Smooth muscle cell of bladder (primary cell): ENCODE measurements at places on chromosomes 5 and 9. TPM values are rescaled to one million over a fixed set of nuclear protein-coding genes. Genes with fewer than 3 reads are reported as not detected.

The ZNF300 gene
- 4.6 and 5.5 TPM in 2 replicates for total RNA-seq

The TNPO1 gene
- total RNA-seq = 407 and 545 TPM in 2 replicates

The IER5L gene
- 38.0 and 70.7 TPM in 2 replicates for total RNA-seq

The LVRN gene
- total RNA-seq = 0.18 and 0.28 TPM in 2 replicates

The RASGRF2 gene
- 7.2 and 8.0 TPM in 2 replicates for total RNA-seq

The TMEM232 gene
- total RNA-seq = 2.8 and 3.4 TPM in 2 replicates

The CNTFR gene
- total RNA-seq = under 0.01 TPM in 1 of 2 replicates, not detected in the other

The SAXO1 gene
- total RNA-seq = under 0.01 and 0.09 TPM in 2 replicates

The TAF11L10 gene
- not detected in 2 replicates for total RNA-seq

The FOXD4L3 gene
- total RNA-seq = not detected in 2 replicates

The P4HA2 gene
- total RNA-seq = 243 and 574 TPM in 2 replicates

The CCL28 gene
- total RNA-seq = 0.43 and 1.5 TPM in 2 replicates

The SPOCK1 gene
- 302 and 700 TPM in 2 replicates for total RNA-seq

The SLCO6A1 gene
- not detected in 2 replicates for total RNA-seq

The MUSK gene
- total RNA-seq = 0.74 and 5.5 TPM in 2 replicates
